ENCODE measurements at places on chromosomes 12 and 14.

- DNase-seq, result no peak
Observed at GRCh38 chr14:62445570-62445969, 599.7 kb downstream of the KCNH5 start.

GRCh38 chr12:130058926-130059472, 103.3 kb upstream of the FZD10 start:
- DNase-seq, result no peak

GRCh38 chr12:5429741-5430557, 2.0 kb upstream of the NTF3 start:
- no peak for DNase-seq

DNA sequence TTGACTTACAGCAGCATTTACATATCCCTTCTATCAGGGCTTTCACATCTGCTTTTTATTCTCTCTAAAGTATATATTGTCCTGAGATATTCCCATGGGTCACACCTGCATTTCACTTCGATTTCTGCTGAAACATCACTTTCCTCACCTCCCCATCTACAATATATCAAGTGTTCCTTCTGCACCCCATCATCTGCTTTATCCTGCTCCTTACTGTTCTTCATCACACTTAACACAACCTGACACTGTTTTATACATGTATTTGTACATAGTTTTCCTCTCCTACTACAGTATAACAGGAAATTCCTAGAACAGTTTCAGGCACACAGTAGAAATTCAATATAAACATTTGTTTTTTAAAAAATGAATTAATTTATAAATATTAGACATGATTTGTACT, 203.1 kb downstream of the EGLN3 start:
- no peak for DNase-seq

DNA sequence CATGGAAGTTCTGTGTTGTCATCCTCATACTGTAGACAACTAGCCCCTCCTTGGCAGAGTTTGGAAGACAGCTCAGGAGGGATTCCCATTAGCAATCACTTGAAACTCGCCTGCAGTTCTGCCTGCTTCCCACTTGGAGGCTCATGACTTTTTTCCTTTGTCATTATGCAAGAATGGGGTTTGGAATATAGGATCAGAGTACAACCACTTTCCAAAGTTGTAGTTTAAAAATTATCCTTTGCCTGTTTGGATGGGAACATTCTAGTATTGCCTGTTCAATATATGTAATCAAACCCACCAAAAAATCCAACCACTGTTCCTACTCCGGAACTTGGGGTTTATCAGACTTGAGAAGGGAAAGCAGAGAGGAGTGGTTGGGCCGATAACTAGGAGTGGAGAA, 2.1 kb upstream of the GPD1 start:
- DNase-seq, result no peak

DNA sequence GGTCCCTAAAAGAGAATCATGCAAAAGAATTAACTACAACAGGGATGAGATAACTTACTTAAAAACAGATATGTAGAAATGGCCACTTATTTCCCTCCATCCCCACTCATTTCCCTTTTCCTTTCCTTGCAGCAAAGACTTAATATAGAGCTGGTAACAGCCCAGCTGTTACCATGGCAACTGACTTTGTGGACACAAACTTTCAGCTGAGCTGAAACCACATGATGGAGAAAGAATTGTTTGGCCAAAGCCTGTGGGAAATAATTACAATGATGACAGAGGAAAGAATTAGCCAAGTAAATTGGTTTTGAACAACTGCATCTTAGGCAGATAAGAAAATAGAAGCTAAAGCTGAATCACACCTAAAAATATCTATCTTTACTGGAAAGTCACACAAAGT, 364.9 kb downstream of the GALC start:
- no peak for DNase-seq

GRCh38 chr14:102930753-102931579, 8.5 kb downstream of the AMN start:
- no peak for DNase-seq

- DNase-seq, result no peak
Observed at GRCh38 chr14:37019488-37019887, 152.9 kb downstream of the SLC25A21 start.

GRCh38 chr12:88200029-88200428, 57.9 kb downstream of the TMTC3 start:
- DNase-seq, result no peak

GRCh38 chr14:71155743-71156142, 248.5 kb downstream of the PCNX1 start:
- no peak for DNase-seq

- no peak for DNase-seq
Observed at GRCh38 chr12:65902500-65902899, 78.2 kb downstream of the HMGA2 start.

DNA sequence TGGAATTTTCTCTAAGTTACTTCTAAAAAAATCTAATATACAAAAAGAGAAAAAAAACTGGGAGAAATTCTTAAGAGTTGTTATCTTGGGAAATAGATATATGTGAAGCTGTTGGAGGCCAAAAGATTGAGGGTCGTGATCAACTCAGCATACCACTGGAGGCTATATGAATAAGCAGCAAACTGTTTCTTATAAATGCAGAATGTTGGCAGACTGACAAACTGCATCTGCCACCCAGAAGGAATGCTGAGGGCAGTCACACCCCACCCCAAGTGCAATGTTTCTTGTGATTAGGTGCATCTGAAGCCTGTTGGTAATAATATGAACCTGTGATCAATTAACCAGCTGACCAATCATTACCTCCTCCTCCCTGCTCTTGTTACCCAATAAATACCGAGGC, 818.6 kb upstream of the MGAT4C start:
- DNase-seq, result no peak

GRCh38 chr14:56744016-56744415, 66.3 kb downstream of the OTX2 start:
- no peak for DNase-seq

DNA sequence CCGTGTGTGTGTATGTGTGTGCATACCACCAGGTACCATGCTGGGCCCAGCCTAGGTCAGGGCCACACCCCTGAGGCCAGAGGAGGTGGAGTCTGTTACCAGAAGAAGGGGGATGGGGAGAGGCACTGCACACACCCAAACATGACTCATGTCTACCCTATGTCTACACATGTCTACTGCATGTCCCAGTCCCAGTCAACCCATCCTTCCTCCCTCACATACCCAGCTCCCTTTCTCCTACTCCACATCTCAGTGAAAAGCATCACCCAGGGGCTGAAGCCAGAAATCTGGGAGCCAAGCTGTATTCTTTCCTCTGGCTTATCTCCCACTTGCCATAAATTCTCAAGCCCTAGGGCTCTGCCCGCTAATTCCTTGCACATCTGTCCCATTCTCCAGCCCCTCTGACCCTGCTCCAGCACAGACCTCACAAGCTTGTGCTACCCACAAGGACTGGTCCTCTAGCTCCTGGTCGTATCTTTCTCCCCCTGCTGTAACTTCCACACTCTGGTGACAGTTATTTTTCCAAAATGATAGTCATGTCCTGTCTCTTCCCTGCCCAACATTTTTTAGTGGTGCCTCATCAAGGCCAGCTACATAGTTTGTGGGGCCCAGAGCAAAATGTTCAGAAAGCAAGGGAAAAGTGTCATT, 18.0 kb upstream of the APPL2 start:
- no peak for DNase-seq

DNA sequence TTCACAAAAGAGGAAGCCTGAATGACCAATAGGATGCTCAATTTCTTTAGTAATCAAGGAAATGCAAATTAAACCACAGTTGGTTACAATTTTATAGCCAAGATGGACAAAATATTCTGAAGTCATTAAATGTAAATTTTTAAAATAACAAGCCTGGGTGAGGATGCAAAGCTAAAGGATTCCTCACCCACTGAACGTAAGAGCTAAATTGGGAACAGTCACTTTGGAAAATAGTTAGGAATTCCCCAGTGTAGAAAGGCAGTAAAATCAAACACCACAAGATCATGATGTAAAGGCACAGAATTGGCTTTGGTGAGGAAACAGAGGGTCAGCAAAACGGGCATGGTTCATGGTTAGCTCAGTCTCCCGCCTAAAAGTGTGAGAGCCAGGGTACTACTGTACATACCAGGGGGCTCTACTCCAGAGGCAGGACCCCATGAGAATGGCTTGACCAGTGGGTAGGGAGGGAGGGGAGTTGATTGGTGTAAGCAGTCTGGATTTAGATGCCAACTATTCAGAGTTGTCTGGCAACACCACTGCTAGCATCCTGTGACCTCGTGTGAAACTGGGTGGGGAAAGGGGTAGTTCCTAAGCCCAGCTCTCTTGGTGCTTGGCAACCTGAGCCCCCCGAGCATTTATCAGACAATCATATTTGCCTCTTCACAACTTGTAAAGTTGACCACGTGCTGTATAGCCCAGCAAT, 213.4 kb upstream of the EGLN3 start:
- no peak for DNase-seq

GRCh38 chr12:115871714-115872113, 405.8 kb downstream of the MED13L start:
- no peak for DNase-seq

GRCh38 chr14:51732494-51733112, 80.9 kb downstream of the FRMD6 start:
- DNase-seq, result no peak

DNA sequence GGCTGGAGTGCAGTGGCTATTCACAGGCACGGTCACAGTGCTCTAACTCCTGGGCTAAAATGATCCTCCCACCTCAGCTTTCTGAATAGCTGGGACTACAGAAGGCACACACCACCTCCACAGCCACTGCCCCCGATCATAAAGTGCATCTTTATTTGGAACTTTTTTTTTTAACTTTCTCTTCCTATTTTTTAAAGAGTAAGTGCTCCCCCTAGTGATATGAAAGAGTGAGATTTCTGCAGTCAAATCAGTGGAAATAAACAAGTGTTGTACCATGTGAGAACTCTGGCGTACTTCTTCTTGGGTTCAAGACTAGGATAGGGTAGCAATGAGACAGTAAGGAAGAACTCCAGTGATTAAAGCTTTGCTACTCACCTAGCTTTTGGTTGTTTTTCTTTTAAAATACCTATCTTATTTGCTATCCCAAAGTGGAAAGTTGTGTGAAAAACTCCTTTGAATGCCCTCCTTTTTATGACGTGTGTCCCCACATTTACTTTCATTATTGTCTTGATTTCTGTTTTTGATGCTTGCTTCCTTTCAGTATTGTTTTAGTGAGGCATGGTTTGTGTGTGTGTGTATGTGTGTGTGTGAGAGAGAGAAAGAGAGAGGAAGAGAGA, 6.6 kb downstream of the PPP4R4 start:
- no peak for DNase-seq

GRCh38 chr14:71594821-71595220, 337.4 kb upstream of the RGS6 start:
- DNase-seq, result no peak

DNA sequence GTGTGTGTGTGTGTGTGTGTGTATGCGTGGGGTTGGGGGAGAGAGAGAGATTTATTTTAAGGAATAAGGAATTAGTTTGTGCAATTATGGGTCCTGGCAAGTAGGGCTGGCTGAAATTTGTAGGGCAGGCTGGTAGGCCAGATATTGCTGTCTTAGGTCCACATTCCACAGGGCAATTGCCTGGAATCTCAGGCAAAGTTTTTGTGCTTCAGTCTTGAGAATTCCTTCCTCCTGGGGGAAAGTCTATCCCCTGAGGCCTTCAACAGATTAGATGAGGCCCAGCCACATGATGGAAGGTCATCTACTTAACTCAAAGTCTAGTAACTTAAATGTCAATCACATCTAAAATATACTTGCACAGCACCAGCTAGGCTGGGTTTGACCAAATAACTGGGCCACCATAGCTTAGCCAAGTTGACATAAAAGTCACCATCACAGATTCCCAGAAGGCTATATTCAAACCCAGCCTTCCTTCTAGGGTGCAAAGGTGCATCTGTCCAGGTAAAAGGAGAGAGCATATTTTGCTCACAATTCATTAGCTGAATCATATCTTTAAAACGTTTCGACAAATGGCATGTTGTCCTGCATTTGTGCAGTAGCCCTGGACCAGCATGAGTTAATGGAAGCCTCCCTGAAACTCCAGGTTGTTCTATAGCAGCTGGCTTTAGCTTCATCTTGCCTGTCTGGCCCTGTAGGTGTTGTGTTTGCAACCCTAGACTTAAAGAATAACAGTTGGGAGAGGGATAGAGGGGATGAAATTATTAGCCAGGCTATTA, 63.1 kb downstream of the C14orf132 start:
- no peak for DNase-seq

- DNase-seq, result no peak
Observed at GRCh38 chr12:57864442-57865083, 18.0 kb upstream of the CTDSP2 start.

DNA sequence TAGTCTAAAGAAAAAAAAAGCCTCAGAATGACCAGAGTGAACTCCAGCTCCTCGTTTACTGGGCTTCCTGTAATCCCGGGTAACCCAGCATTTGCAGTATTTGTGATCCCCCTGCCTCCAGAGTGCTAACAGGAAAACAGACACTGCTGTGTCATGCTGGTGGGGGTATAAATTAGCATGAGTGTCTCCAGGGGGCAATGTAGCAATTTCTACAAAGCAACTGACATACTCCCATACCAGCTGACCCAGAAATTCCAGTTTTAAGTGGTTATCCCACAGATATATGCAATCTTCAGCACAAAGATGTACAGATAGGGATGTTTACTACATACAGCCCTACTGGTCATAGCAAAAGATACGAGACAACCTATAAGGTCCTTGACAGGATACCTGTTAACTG, 18.8 kb downstream of the TTC7B start:
- DNase-seq, result no peak

GRCh38 chr14:75984674-75985073, 889 bp upstream of the IFT43 start:
- no peak for DNase-seq

GRCh38 chr12:76041406-76041805, 9.8 kb upstream of the PHLDA1 start:
- no peak for DNase-seq

DNA sequence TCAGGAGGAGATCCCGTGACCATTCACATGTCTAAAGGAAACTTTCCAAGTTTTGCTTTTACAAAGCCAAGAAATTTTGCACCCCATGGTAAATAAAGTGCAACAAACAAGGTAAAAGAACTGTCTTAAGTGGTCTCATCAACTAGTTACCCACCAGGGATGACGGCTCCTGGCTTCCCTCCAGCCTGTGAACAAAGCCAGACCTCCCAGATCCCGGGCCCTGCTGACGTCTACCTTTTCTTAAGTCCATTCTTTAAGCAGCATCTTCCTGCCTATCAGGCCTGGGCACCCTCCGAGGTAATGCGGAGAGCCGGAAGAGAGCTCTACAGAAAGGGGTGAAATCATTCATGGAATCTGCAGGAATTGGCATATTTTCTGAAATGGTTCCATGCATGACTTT, 58.0 kb upstream of the DAAM1 start:
- no peak for DNase-seq

DNA sequence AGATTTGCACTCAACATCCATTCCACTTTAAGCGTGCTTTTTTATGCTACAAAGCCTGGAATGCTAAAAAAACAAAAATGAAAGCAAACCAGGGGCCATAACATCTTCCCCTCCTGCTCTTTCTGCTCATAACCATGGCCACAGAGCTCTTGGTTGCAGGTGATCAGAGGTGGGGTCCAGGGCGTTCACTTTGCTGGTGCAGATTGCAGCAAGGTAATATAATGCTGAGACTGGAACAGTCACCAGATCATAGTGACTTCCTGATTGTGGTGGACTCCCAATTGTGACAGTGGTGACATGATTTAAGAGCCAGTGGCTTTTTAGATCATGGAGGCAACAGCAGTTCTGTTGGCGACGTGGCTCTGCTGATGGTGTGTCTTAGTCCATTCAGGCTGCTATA, 115.0 kb upstream of the CPM start:
- DNase-seq, result no peak
